ENCODE measurements at places on chromosomes 3 and 15.

DNA sequence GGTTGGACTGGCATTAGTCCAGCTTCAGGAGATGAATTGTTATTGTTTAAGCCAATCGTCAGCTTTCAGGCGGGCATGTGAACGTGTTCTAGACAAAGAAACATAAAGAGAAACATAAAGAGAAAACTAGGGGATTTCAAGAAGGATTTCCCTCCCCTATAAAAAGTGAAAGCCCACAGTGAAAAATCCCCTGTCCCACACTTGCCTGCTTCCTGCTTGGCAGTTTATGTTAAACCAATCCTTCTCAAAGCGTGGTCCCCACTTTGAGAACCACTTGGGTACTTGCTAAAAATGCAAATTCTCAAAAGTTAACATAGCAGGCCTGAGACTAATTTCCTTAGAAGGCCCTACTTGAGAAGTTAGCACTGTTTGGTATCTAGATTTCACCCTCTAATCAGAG lies 293.0 kb upstream of the SOX14 start:
- no peak for DNase-seq

GRCh38 chr15:70561885-70562284 lies 201.5 kb downstream of the UACA start:
- DNase-seq: no peak

- no peak for DNase-seq
Measured at GRCh38 chr3:115549071-115549470, 74.2 kb upstream of the GAP43 start.

DNA sequence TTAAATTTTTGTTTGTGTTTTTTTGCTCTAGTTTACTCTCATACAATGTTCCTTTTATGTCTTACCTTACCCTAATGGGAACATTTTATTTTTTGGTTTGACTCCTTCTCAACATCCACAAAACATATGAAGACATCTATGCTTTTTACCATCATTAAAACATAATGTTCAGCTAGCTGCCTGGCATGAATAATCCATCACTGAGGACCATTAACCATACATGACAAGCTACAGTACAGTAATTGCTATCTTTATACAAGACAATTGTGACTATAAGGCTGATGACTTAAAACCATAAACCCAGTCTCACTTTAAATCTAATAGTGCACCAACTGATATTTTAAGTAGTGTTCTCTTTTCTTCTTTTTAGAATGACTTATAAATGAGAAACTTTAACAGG lies 13.7 kb downstream of the SERPINI1 start:
- no peak for DNase-seq

- DNase-seq: no peak
Measured at GRCh38 chr3:89440386-89440785, 333.0 kb downstream of the EPHA3 start.

- DNase-seq: no peak
Measured at GRCh38 chr15:94778840-94779239, 547.5 kb downstream of the MCTP2 start.

DNA sequence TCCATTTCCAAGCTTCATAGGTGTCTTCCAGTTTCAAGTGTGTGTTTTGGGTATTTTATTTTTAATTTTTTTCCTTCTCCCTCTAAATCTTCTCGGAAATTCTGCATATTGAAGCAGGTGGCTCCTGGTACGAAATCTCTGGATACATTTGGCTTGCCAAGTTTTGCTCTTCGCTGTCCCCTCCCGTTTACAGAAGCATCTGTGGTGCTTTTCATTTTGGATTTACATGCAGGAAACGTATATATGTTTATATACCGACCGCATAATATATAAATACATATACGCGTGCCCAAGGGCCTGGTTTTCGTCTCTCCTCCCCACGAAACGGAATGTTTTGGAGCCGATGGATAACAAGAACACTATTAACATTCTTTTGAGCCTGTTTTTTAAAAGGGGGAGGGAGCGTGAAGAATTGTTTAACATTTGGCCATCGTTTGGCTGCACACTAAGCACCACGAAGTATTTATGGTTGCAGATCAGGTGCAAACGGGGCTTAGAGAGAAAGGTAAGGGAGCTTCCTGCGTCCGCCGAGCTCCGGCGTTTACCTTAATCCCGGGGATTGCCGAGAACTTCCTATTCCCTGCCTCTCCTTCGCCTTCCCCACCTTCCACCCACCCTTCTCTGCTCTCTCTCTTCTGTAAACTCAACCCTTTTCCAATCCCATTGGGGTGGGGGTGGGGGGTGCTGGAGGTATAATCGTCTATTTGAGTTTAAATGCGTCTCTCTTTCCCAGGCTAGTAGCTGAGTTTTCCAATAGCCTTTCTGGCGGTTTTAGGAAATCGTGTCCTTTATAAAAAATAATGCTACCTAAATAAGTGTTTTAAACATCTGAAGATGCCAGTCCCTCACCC lies 1.1 kb upstream of the NLGN1 start:
- no peak for DNase-seq

- DNase-seq: no peak
Measured at GRCh38 chr3:48240000-48240963, 622 bp upstream of the ZNF589 start.

GRCh38 chr15:86608461-86609205 lies 529.0 kb downstream of the AGBL1 start:
- no peak for DNase-seq

GRCh38 chr15:31031471-31032067 lies 40.1 kb upstream of the MTMR10 start:
- no peak for DNase-seq

DNA sequence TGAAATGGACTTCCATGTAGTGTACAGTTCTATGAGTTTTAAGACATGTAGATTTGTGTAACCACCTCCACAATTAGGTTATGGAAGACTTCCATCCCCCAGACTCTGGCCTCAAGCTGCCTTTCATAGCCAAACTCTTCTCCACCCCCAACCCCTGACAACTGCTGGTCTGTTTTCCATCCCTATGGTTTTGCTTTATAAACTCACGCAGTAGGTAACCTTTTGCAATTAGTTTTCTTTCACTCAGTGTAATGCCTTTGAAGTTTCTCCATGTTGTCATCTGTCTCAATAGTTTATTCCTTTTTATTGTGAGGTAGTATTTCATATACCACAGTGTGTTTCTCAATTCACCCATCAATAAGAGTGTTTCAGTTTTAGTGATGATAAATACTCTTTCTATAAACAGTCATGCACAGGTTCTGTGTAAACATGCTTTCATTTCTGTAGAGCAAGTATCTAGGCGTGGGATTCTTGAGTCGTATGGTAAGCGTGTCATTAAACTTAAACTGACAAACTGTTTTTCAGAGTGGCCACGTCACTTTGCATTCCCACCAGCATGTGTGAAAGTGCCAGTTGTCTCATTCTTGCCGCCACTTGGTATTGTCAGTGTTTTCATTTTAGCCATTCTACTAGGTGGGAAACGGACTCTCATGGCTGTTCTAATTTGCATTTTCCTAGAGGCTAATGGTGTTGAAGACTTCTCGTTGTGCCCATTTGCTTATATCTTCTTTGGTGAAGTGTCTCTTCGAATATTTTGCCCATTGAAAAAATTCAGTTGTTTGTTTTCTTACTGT lies 47.3 kb upstream of the ALDH1A3 start:
- no peak for DNase-seq

GRCh38 chr15:79804838-79805237 lies 92.0 kb downstream of the MTHFS start:
- DNase-seq: no peak

DNA sequence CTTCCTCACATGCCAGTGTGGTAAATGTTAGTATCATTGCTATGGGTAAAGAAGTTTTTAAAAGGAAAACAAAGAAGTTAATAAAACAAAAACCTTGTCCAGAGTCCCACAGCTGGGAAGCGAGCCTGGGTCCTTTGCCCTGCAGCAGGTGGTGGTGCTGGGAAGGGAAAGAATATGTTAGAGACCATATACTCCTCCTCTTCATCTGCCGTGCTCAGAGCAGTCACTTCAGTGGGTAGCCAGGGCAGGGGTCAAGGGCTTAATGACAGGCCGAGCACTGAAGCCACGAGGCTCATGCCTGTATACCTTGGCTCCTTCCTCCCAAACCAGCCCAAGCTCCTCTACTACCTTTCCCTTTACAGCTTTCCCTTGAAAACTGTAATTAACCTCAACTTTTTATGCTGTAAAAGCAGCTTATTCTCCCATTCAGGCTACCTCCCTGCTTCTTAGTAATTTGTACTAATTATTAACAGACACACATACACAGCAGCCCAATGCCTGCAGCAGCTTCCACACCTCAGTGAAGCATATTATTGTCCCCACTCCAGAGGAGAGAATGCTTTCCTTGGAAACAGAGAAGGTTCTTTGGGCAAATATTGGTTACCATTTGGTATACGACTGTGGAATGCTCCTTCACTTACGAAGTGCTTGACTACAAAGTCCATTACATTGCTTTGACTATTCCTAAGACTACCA lies 362.1 kb downstream of the EPHB1 start:
- DNase-seq: no peak

GRCh38 chr3:65785065-65785645 lies 253.6 kb downstream of the MAGI1 start:
- DNase-seq: no peak

GRCh38 chr3:37130984-37131859 lies 43.2 kb downstream of the LRRFIP2 start:
- DNase-seq: no peak

- DNase-seq: no peak
Measured at GRCh38 chr3:27699067-27699466, 23.1 kb downstream of the EOMES start.

- no peak for DNase-seq
Measured at GRCh38 chr3:68904064-68904463, 28.3 kb downstream of the TAFA4 start.

GRCh38 chr3:49454898-49455681 lies 15.0 kb upstream of the DAG1 start:
- DNase-seq: no peak

GRCh38 chr3:157755233-157755632 lies 252.0 kb upstream of the VEPH1 start:
- DNase-seq: no peak
